ENCODE measurements at places on chromosomes 3 and 15.

DNA sequence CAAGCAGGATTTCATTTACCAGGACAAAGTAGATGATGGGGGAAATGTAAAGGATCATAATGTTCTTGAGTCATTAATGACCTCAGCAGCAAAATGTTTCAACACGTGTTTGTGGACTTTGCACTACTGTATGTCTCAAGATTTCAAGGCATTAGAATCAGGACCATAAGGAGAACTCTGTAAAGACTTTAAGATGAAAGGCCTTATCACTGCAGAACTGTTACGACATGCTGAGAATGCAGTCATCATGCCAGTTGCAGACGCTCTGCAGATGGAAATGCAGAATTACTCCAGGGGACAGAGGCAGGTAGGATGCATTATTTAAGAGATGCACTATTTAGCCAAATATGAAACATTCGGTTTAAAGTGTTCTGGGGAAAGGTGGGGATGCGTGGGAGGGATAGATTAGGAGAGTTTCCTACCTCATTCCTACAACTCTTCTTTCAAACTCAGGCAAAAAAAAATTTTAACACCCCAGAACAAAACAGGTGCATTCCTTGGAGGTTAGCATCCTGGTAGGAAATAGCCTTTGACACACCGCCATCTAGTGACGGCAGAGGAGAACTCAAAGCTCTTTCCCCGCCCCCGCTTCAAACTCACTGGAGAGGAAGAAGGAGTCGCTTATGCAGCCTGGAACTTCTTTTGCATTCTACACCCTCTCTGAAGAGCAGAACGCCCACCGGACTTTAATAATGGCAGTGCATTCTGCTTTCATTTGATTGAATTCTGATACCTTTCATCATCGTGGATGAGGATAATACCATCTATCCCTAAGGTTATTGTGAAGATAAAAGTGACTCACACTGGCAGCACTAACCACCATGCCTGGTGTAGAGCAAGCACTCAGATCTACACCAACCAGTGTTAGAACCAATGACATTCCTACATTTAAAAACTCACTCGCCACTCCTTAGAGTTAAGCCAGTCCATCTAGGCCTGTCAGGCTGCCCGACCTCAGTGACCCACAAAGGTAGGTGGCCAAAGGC is 43.1 kb upstream of the TOPAZ1 start:
- peak; percentile 79 for DNase-seq

DNA sequence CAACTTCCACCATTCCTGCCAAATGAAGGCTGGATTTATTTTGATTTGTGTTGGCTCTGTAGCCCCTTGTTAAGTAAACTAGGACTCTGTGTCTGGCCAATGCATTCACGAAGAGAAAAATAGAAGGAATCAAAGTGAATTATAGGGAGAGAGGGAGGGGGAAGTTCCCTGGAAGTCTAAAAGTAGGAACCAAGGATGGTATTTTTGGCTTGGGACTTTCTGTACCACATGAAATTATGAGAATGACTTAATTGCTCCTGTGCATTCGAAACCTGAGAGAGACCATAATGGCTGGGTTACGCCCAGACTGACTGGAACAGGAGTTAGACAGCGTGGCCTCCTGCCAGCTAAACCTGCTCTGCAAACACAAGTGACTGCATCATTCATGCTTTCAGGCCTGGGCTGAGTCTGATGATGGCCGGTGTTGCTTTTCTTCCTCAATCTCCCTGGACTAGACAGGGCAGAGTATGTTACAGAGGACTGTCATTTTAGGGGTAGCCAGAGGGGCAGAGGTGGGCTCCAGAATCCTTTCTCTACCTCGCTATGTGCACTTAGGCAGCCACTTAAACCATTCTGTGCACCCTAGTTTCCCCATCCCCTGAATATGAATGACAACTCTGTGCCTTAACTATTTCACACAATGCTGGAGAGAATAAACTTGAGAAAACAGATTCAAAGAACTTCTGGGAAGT is 58.9 kb downstream of the MYO1E start:
- no peak for DNase-seq

DNA sequence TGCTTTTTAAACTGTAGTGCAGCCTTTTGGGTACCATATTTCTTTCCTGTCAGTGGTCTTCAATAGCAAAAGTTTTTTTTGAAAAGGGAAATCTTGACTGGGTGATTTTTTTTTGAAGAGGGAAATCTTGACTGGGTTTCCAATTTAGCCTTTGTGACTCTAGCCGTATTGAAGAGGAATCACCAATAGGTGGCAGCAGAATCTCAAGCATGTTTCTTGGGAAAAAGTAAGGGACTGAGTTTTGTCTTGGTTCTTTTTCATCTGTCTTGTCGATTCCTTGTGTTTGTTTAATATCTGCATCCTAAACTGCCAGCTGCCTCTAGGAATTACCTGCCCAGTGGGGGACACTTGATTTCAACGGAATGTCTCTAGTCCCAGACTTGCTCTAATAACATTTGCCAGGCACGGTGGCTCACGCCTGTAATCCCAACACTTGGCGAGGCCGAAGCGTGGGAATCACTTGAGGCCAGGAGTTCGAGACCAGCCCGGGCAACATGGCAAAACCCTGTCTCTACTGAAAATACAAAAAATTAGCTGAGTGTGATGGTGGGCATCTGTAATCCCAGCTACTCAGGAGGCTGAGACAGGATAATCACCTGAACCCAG is 89.2 kb downstream of the RBPMS2 start:
- DNase-seq, result peak; percentile 65

DNA sequence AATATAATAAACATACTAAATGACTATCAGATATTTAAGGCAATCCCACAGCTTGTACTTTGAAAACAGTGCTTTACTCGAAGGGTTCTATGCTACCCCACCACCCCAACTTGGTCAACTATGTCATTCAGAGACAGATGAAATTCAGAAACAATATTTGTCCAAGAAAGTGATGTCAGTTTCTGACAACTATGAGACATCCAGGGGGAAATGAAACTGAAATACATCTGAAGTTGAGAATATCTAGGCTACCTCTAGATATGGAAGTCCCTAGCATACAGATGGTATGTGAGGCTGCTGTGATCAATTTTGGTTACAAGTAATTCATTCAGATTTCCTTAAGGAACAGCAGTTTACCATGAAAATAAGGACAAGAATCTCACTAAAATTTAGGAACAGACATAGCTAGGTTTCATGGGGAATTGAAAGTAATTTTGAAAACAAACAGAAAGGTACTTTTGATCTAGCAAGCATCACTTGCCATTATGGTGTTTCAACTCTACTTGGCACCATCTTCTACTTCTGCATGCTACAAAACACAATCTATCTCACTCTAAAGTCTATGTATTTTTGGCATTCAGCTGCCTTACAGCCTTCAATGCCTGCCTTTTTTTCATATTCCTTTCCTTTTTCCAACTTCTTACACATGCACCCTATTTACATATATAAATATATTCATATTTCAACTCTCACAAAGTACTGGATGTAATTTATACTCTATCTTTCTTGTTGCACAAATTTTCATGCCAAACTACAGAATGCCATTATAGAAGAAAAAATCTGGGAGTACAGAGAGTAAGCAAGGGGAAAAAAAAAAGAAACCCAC is 21.7 kb downstream of the ATG3 start:
- no peak for DNase-seq

DNA sequence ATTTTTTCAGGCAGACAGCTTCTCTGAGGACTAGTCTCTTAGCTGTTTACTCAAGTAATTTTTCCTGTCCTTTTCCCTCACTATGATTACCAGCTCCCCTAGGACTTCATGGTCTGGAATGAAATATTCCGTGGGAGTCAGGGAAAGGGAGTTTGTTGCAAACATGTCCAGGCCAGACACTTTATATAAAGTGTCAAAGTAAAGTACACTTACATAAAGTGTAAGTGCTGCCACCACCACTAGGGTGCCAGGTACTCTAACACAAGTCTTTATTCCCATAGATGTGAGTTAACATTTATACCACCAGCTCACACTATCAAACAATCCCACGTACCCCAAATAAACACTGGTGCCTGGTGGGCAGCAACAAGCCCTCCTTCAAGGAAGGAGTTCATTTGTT is 179.8 kb downstream of the SNRPN start:
- DNase-seq, result no peak

GRCh38 chr15:99955181-99955525 is 221.9 kb upstream of the LYSMD4 start:
- DNase-seq, result peak; percentile 25

DNA sequence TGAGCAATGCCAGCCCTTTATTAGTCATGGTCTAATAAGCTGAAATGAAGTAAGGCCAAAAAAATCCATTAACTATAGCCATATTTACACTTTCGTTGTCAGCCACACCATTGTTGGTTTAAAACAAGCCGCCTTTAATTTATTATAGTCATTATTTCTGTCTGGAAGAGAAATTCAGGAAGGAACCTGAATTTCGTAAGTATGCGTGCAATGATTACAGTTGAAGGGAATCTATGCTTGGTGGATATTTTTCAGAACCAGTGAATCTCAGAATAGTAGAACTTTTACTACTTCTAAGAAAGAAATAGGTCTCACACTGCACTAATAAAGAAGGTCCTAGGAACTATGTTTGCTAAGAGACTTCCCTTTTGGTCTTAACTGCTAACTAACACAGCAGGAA is 59.1 kb downstream of the FAM43A start:
- no peak for DNase-seq

GRCh38 chr15:56963126-56963525 is 44.7 kb downstream of the TCF12 start:
- no peak for DNase-seq

- DNase-seq, result no peak
Observed at GRCh38 chr3:174710612-174711011, 148.5 kb upstream of the NAALADL2 start.

DNA sequence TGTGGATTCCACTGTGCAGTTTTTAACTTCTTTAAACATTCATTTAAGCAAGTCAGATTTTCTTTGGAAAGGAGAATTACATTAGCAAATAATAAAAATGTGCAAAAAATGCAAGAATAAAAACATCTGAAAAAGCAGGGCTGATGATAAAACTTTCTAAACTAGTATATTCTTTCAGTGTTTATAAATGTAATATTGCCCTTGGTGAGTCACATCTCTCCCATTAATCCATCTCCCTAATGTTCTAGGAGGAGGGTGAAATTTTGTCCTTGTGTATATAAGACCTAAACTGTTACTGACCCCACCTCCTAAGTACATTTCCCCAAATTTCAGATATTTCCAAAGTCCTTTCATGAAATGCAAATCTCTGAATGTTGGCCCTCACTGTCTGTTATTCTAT is 28.5 kb upstream of the DCUN1D1 start:
- no peak for DNase-seq

GRCh38 chr15:85118173-85118572 is 136.5 kb downstream of the PDE8A start:
- no peak for DNase-seq

DNA sequence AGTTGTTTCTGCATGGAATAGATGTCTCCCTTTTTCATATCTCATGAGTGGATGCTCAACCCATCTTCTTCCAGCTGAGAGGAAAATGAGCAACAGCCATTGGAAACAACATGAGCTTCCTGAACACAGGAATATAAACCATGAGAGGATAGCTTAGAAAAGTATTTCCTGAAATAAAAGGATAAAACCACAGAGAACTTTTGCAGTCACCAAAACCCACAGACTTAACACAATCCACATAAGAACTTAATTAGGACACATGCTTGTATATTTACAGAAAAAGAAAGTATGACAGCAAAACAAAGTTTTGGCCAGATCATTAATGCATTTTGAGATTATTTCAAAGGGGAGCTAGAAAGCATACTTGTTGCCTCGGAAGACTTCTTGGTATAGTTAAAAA is 180.5 kb upstream of the RASGRP1 start:
- no peak for DNase-seq

- no peak for DNase-seq
Observed at GRCh38 chr3:77889616-77890015, 849.7 kb downstream of the ROBO2 start.

DNA sequence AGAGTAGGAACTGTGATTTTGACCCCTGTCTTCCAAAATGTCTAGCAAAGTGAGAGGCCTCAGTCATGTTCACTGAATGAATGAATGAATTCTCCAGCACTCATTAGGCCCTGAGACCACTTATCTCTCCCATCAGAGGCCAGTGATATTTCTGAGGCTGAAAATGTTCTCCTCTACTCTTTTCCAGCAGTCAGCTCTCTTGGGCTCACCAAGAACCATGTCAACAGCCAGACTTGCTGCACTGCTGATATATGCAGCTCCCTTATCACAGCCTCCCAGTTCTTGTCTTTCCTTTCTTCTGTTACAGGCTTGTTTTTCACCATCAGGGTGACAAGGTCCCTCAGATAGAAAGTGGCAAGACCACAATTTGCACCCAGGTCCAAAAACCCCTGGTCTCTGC is 28.7 kb upstream of the MFSD1 start:
- DNase-seq, result no peak

DNA sequence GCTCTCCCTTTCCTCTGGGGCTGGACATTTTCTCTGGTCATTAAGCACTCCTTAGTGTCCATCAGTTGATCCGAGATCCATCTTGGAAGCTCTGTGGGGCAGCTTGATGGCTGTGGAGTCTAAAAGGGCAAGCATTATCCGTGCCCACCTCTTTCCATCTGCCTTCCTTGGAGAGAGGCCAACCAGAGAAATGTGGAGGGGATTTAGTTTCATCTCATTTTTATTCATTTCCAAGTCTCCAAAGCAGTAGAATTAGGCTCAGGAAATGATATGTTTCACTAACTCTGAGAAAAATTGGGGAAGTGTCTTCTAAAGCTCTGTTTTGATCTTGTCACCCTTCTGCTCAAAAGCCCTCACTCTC is 95.9 kb upstream of the KLHL25 start:
- DNase-seq, result no peak

DNA sequence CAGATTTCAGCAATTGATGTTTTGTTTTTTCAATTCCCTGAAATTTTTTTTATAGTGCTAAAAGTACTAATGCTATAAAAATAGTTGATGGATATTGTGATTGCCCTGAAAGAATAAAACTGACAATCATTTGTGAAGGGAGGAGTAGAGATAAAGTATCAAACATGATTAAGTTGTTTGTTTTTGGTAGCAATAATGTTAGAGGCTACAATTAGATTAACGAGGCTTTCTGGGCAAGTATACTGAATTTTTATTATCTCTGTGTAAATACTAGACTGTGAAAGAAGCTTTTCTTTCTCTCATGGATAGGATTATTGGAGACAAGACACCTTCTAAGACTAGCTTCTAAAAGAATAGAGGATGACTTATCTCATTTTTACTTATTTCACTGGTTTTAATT is 15.6 kb downstream of the NR1D2 start:
- no peak for DNase-seq

DNA sequence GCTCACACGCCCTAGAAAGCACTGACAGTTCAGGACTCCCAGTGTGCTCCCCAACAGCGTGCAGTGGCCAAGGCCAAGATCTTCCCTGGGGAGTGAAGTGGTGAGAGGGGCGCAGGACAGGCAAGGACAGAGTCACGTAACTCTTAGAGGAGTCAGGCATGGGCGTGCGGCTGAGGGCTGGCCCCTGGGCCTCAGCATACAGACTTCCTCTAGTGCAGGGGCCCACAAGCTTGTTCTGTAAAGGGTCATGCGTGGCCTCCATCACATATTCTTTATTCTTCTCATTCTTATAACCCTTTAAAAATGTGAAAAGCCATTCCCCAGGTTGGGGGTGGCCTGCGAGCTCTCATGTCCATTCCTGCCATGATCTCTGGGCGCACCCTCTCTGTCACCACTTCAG is 25.2 kb downstream of the TMEM43 start:
- no peak for DNase-seq

GRCh38 chr3:155742349-155742965 is 2.4 kb downstream of the PLCH1 start:
- no peak for DNase-seq
